ENCODE measurements at places on chromosomes 1 and 21.

GRCh38 chr1:239772446-239772845 is 319.2 kb upstream of the FMN2 start:
- DNase-seq = no peak

GRCh38 chr1:95246511-95246910 is 12.5 kb downstream of the RWDD3 start:
- DNase-seq = no peak

DNA sequence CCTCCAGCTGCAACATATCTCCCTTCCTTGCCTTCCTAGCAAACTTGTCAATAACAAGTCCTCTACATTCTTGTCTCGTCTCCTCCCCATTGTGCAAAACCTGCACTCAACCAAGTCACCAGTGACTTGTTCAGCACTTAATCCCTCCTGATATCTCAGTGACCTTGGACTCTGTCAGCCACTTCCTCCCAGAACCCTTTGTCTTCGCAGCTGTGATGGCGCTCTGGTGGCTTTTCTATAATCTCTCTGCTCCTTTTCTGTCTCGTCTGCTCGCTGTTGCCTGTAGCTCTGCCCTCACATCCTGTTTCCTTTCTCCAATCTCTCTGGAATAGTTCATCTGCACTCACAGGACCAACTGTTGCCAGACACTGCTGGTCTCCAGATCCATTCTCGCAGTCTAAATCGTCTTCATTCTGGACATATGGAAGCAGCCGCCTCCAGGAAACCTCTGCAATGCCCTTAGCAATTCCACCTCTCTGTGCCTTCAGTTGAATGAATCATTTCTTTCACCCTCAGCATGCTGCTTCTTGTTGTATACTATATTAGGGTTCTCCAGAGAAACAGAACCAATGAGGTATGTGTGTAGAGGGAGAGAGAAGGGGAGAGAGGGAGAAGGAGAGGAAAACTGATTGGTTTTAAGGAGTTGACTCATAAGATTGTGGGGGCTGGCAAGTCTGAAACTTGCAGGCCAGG is 17.4 kb upstream of the IFNAR2 start:
- no peak for DNase-seq

GRCh38 chr1:200033511-200034261 is 6.2 kb downstream of the NR5A2 start:
- no peak for DNase-seq

- no peak for DNase-seq
Measured at GRCh38 chr21:44444286-44444931, 10.9 kb upstream of the LRRC3 start.

DNA sequence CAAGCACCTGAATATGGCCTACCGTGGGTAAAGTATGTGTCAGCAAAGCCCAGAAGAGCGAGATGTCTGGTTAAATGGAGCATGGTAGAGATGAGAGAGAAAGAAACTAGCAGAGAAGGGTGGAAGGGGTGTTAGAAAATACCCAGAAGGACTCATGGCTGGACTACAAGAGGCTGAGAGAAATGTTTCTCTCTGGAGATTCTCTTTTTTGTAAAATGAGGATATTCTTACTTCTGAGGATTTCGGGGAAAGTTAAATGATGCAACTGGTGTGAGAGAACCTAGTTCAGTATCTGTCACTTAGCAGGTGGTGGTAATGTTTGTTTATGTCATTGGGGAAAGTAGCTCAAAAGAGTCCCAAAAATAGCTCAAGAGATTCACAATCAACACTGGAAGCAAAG is 7.2 kb upstream of the EPS15 start:
- no peak for DNase-seq

GRCh38 chr21:43262427-43262826 is 93.6 kb downstream of the CRYAA start:
- DNase-seq = no peak

DNA sequence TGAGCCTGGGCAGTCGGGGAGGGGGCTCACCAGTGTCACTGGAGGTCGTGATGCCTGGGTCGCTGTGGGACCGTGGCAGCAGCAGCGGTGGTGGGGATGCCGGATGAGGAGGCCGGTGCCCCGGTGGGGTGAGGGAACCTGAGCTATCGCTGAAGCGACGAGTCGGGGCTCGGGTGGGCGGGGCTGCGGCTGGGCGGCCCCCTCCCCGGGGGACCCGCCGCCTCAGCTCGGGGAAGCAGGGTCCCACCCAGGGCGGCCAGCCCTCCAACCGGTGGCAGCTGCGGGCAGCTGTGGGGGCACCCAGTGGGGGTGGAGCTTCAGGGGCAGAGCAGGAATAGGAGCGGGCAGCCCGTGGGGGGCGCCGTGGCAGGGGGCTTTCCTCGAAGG is 5.0 kb downstream of the ENTREP3 start:
- DNase-seq = no peak

- DNase-seq = no peak
Measured at GRCh38 chr1:10734375-10734774, 62.1 kb downstream of the CASZ1 start.

GRCh38 chr1:70893381-70893780 is 154.2 kb downstream of the PTGER3 start:
- DNase-seq = no peak

DNA sequence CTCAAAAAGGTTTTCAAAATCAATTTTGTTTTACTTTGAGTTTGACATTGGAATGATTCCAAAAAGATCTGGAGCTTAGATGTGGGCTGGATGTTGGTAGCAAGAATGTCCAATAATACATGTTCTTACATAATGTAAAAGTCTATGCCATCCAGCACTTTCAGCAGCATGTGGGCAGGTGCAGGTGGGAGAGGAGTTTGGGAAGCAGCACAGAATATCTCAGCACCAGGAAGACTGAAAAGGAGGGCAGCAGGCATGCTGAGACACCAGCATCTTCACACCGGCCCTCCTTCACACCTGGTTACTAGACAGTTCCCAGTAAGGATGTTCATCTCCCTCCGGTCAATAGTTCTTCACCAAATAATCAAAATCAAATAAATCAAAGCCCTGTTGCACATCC is 166.6 kb downstream of the ZBTB18 start:
- DNase-seq = no peak

GRCh38 chr1:242239398-242239797 is 240.5 kb upstream of the MAP1LC3C start:
- DNase-seq = no peak

- DNase-seq = no peak
Measured at GRCh38 chr1:91015794-91016550, 5.9 kb downstream of the ZNF644 start.

DNA sequence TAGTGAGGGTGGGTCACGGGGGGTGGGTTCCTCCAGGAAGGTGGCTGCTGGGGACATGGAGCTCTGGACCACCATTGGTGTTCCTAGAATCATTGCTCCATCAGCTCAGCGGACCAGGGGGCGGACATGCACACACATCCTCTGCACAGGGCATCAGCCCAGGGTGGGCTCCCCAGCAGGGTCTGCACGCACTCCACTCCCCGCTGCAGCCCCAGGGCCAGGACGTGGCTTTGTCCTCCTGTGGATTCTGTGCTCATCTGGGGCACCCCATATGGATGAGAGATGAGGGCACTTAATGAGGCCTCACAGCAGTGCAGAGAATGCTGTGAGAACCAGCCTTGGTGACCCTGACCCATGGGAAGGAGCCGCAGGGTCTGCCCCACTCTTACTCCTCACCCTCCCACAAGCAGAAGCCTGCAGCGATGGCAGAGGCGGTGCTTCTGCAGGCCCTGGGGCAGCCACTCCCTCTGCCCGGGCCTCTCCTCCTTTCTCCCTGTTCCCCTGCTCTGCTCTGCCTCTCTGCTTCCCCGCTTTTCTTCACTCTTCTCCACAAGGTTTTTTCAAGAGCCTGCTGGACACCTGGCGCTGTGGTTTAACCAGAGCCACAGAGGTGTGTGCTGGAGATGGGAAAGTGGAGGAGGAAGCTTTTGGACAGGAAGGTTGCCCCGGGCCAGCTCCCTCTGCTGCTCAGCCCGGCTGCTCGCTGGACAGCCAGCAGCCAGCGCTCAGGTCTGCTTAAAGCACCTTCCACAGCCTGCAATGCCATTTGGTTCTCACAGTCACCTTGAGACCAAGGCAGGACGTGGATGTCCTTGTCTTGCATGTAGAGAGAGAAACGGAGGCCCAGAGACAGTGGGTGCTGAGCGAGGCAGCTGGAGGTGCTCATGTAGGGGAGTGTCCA is 26.3 kb upstream of the PCBP3 start:
- no peak for DNase-seq
